Bone marrow (tissue), 2 donors: ENCODE measurements at places on chromosomes 4 and X.

- DNase-seq, result no peak
These were observed 42.6 kb upstream of the PPP2R3B start for GRCh38 chrX:429266-429825.

DNA sequence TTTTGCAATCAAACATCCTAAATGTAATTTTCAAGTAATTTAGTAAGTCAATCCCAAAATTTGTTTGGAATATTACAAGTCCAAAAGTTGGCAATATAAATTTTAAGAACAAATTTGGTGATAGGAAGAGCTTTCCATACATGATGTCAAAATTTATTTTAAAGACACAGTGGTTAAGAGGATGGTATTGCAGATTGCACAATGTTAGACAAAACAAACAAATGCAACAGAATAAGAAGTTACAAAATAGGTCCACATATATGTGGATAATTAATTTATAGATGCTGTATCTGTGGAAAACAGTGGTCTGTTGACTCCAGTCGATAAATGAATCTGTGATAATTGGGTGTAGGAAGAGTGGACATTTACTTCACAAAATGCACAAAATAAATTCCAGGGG lies 358.5 kb downstream of the PCDH7 start:
- no peak for DNase-seq

DNA sequence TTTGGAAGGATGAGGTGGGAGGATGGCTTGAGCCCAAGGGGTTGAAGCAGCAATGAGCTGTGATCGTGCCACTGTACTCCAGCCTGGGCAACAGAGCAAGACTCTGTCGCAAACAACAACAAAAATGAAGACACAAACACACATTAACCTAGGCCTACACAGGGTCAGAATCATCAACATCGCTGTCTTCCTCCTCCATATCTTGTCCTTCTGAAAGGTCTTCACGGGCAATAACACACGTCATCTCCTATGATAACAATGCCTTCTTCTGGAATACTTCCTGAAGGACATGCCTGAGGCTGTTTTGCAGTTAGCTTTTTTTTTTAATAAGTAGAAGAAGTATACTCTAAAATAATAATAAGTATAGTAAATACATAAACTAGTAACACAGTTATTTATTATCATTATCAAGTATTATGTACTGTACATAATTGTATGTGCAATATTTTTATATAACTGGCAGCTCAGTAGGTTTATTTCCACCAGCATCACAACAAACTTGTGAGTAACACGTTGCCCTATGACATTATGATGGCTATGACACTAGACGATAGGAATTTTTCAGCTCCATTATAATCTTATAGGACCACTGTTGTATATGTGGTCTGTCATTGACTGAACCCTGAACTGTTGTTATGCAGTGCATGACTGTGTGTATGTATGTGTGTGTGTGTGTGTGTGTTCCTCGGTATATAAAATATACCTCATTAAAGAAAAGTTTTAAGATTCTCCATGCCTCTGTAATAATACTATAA lies 69.2 kb upstream of the MAML3 start:
- DNase-seq, result no peak

GRCh38 chrX:19907794-19908193 lies 20.4 kb upstream of the SH3KBP1 start:
- DNase-seq, result no peak

DNA sequence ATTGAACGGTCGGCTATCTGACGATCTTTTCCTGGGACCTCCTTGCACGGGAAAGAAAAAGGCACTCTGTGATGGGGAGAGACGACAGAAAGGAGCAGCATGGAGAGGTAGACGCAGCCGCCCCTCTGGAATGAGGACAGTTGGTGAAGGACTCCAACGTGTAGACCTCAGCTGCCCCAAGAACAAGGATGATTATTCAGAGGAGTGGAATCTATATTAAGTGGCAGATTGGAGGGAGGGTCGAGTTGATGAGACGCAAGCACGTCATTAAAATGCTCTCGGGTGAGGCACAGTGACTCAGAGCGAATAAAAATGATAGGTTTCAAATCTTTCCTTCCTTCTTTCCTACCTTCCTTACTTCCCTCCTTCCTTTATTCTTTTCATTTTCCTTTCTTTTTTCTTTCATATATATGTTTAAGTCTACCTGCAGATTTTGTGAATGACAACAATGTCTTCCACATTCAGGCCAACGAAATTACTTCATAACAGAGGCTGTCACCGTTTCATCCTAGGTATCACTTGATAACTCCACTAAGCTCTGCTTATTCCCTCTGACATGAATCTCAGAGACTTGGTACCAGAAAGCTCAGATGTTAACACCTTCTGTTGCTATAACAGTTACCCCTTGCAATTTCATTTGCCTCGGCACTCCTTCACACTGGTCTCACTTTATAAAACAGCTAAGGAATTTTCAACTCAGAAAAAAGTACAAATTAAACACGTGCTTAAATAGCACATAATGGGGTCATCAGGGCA lies 110.0 kb upstream of the PPARGC1A start:
- DNase-seq, result no peak

DNA sequence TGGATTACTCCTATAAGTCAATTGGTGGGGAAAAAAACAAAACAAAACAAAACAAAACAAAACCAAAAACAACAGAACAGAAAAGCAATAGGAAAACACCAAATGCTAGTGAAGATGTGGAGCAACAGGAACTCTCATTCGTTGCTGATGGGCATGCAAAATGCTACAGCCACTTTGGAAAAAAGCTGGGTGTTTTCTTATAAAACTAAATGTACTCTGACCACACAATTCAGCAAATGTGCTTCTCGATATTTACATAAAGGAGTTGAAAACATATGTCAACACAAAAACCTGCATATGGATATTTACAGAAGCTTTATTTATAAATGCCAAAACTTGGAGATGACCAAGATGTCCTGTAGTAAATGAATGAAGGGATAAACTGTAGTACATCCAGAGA lies 703.6 kb upstream of the FAM241A start:
- no peak for DNase-seq

- DNase-seq, result no peak
These were observed 684.0 kb upstream of the PRKX start for GRCh38 chrX:4397471-4397870.

DNA sequence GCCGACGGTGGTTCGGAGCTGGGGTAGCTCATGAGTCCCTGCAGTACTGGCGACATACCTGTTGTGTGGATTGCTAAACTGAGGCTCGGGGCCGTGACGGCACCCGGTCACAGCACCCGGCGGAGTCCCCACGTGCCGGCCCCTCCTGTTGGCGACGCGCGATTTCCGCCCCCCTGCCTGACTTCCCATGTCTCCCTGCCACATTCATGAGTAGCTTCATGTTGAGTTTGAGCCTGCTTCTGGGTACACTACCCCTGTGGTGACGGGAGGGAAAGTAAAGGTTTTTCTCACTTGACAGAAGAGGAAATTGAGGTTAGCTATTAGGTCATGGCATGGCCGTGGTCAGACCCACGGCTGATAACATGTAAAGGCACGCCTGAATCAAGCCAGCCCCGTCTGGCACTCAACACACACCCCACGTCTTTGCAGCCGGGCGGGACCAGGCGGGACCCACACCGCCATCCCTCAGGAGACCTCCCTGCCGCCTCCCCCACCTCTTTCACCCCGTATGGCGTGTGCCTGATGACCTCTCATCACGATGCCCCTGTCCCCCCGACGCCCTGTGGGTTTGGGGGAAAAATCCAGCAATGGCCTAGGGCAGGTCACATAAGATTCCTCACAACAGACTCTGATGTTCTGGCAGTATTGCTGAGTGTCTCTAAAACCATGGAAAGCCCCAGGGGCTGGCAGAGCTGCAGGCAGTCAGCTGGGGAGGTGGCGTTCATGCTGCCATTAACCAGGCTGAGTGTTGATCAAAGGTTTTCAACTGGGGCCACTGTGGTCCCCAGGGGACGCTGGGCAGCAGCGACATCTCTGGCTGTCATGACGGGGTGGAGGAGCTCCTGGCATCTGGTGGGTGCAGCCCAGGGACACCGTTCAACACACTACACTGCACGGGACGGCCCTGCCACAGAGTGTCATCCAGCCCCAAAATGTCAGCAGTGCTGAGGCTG lies 29.2 kb downstream of the P2RY8 start:
- peak; percentile 10 for DNase-seq

GRCh38 chrX:107978071-107978470 lies 4.1 kb downstream of the TEX13B start:
- DNase-seq, result no peak

DNA sequence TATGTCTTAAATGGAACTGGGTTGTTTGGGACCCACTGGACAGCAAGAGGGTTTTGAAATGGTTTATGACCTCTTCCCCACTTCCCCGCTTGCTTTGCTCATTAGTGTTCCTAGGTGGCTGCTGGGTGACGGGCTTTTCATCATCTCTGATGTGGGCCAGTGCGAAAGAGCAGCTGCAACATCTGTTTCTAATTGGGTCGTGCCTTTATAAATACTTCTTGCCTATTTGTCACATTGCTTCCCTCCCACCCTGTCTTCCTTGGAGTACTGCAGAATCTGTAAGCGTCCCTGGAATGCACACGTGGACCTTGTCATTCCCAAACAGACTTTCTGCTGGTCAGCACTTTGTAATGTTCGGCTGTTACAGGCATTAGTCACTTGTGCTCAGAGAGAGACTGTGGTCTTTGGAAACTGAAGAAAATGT lies 35.2 kb downstream of the SEPTIN11 start:
- DNase-seq, result no peak
